ENCODE measurements at places on chromosomes 3 and 15. TPM values are rescaled to one million over a fixed set of nuclear protein-coding genes. Genes with fewer than 3 reads are reported as not detected.

DNA sequence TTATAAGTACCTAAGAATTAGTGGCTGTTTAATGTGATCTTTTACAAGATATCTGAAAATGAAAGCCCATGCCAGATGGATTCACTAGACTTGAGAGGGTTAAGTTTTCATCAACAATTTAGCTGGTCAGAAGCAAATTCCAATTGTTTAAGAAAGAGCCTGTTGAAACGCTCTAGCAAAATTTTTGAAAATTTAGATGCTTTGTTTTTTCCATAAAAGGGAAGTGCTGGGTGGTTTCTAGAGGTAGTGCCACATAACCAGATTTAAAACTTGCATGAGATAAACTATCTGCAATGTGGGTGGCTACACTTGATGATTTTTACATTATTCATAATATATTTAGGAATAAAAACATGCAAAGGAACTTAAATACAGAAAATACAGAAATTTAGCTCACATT, 48.5 kb upstream of the SKIL start:
- no peak for DNase-seq

DNA sequence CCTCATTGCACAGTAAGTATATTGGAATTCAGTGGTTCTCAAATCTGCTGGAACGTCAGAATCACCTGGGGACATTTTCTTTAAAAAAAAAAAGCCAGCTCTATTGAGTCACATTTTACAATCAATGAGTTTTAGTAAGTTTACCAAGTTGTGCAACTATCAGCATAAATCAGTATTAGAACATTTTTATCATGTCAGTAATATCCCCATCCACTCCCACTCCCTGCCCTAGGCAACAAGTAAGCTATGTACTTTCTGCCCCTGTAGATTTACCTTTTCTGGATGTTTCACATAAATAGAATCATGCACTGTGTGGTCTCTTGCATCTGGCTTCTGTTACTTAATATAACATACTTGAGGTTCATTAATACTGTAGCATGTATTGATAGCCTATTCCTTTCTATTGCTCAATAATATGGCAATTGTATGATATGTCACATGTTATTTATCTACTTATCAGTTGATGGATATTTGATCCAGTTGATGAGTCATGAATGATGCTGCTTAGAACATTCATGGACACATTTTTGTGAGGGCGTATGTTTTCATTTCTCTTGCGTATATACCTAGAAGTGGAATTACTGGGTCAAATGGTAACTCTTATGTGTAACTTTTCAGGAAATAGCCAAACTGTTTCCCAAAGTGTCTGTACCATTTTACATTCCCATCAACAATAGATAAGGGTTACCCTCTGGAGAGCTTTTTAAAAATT, 180.5 kb downstream of the THSD4 start:
- DNase-seq: no peak

DNA sequence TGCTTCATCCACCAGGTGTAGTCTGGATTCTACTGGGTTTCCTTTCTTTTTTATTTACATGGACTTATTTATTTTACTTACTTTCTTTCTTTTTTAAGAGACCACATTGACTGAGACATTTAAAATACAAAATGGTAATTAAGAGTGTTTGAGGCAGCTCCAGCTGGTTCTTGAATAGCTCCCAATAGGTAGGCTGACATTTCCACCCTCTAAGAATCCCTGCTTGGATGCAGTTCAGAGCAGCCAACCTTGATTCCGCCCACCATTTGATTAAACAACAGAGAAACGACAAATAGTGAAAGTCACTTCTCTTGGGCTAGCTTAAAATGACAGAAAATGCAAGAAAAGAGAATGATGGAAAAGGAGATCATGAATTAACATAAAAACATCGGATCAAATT, 270.5 kb downstream of the TUSC7 start:
- DNase-seq: no peak

DNA sequence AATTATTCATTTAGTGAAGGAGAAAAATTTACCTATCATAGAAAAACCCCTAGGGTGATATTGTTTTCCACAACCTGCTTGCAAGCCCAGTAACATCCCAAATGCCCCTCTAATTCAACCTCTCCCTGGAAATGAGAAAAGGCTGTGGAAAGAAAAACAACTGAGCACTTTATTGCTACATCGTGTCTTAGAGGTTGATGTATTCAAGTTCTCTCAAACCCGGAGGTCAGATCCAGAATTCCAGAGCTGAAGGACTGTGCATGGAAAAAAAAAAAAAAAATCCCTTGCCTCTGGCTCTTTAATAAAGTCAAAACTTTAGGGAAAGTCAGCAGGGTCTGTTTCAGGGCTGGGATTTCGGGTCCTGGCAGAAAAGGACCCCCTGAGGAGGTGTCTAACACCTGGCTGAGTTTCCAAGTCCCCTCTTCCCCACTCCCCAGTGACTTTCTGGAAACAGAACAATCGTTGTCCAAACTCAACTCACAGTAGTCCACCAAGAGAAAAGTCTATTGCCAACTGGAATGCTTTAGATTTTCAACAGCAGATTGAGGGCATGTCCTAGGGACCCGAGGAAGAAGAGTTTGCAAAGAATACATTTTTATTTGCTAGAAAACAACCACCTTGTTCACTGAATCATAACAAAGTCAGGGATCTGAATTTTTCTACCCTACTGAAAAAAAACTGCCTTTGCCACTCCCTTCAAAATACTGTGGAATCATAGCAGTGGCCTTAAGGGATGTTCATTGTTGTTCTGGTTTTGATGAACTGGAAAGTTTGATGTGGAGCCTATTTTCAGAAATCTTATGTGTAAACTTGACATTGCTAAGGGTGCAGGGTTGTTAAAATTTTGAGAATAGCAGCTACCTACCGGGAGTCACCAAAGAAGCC, 207.5 kb upstream of the ADAMTS9 start:
- no peak for DNase-seq

DNA sequence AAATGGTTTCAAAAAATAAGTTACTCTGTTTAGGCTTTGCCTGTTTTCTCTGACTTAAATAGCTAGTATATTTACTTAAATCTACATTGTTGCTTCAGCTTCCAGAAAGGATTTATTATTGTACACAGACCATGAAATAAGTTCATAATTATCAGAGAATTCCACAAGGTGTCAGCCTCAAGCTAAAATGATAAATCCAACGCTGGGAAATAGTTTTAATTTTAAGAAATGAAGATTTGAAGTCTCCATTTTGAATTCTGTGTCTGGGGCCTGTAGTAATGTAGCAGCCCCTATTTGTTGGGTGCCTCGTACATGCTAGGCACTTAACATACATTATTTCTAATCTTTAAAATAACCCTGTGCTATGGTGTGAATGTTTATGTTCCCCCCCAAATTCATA, 92.6 kb upstream of the KCNMB2 start:
- DNase-seq: no peak

DNA sequence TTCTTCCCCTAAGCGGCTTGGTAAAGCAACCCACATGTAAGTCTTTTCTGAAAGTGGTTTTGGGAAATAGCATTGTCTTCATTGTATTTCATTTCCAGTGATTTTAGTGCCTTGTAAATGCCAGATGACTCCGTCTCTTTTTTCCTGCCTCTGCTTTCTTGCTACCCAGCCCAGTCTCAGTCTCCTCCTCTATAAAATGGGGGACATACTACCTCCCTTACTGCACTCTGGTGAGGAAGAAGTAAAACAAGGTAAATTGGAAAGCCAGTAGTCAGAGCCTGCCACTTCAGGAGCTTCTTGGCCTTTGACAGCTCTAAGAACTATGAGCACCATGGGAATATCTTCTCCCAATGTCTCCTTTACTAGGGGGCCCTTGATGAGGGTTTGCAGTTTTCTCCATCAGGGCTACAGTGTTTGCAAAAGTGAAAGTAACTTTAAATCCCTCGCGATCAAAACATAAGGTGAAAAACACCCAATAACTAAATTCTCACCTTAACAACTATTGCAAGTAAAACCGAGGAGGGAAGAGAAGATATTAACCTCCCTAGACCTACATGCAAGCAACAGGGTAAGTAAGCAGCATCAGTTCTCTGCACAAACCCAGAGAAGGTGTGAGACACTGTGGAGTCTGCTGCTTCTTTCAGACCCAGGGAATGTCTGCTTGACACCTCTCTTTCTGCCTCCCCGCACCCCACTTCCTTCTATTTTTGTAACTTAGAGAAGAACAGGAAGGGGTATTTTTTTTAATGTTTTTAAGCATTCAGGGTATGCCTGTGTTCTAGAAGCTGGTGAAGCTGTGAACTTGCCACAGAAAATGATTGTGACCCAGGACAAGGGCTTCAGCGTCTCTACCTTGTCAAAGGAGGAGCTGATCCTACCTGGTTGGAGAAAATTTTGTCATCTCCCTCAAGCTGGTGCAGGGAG, 159.1 kb upstream of the EOMES start:
- no peak for DNase-seq

DNA sequence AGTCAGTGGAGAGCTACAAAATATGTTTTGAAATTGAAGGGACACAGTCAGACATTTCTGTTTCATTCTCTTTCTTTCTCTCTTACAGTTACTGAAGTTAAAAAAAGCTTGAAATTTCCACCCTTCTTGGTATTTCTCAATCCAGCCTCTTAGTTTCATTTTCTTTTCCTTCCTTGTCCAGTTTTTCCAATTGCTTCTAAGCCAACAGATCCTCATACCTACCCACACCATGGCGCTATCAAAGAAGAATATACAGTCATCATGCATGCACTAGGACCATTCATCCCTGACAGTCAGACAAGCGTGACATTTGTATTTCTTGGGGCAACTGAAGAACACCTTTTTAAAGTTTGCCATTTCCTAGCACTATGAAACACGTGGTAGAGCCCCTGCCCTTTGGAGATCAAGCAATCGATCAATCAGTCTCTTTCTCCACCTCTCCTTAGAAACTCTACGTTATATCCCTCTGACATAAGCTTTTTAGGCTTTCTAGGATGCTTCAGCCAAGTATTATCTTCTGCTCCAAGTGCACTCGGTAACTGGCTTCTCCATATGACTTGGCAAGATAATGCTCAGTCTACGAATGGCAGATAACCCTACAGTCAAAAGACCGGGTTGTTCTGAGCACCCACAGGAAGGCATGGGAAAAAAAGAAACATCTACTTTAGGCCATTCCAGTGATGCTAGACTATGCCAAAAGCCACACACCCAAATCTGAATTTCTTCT, 65.4 kb downstream of the FBN1 start:
- no peak for DNase-seq

GRCh38 chr3:142618917-142619461, 22.8 kb downstream of the PLS1 start:
- no peak for DNase-seq

DNA sequence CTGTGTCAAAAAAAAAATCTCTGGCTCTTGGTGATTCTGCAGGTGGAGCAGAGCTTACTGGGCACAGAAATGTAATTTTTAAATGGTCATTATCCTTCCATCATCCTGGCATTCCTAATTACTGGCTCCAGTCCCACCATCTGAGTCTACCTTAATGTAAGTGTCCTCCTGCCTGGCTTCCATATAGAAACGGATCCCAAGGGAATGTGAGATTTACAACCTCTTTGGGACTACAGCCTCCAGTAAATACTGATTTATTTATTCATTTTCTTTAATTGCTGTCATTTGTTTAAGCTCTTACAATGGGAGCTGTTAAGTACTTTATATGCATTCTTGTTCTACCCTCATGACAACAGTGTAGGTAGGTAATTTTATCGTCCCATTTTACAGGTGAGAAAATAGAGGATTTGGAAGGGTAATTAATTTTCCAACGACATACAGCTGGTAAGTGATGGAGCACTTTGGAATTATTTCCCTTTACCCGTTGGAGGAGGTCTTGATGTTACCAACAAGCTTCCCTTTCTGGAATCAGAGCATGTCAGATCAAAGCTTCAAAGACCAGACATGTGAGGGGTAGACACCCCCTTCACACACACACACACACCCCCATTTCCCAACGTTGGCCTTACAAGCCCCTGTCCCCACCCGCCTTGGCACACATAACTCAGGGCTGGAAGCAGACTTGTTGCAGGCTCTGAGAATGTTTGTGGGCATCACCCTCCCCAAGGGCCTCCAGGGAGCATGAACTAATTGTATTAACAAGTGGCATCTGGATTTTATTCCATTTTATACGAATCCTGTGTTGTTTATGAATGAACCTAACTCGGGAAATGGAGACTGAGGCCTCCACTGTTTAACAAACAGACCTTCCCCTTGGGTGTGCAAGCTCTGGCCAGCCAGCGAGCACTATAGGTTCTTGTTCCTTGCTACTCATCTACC, 116.9 kb downstream of the ALDH1A2 start:
- no peak for DNase-seq

- DNase-seq: no peak
Observed at GRCh38 chr3:18827664-18828063, 320.6 kb upstream of the KCNH8 start.

DNA sequence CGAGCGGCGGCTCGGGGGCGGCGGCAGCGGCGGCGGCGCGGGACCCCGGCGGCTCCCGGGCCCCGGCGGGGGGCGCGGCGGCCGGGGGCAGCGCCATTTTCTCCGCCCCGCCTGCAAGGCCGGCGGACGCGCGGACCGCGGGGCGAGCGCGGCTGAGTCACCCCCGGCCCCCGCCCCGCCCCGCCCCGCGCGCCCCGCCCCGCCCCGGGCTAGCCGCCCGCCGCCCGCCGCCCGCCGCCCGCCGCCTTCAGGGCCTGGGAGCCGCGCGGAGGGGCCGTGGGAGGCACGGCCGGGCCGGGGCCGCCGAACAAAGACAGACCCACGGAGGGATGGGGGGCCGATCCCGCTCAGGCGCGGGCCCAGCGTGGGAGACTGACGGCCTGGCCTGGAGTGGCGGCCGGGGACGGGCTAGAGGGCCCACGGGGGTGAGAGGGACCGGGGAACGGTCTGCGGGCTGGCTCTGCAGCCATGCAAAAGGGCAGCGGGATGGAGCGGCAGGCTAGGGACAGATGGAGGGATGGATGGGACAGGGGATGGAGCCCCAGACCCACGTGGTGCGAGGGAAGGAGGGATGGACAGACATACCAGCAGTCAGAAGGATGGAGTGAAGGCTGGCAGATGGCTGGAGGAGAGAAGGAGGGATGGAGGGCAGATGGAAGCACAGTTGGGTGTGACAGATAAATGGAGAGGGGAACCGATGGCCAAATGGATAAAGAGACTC, at the start of gene EIF4E3:
EIF4E3 (minus strand) TSS at position 132 of the 721 bp plus-strand sequence; CDS start at position 97, 35 bp downstream.
- DNase-seq: peak; percentile 79

- DNase-seq: no peak
Observed at GRCh38 chr3:31132132-31132769, 237.8 kb upstream of the GADL1 start.

DNA sequence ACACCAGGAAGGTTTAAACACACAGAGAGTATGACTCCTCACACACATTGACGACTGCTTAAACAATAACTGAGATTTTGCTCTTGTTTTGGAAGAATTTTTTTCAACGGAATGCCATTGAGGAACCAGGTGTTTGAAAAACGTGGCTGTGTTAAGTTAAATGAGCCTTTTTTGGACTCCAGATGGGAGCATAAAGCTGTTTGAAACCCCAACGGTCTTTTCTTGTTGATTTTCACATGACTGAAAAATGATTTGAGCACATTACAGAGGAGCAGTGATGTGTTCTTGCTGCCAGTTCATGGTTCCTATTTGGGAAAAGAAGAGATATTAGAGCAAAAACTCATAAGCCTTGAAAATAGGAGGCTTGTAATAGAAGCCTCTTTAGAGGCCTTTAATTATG, 97.8 kb upstream of the SELENOK start:
- no peak for DNase-seq

The REC114 gene
- total RNA-seq: 0.60 TPM

The LRRK1 gene
- 2.7 TPM for total RNA-seq

The CTDSPL gene
- total RNA-seq: 47.3 TPM

The ST8SIA2 gene
- 3.1 TPM for total RNA-seq

The TMEM40 gene
- 4.2 TPM for total RNA-seq

The SKOR1 gene
- total RNA-seq: not detected

The CPB1 gene
- total RNA-seq: not detected

All from Right ventricle myocardium inferior (tissue), 1 donor.